ENCODE measurements at places on chromosomes 16 and 17.

DNA sequence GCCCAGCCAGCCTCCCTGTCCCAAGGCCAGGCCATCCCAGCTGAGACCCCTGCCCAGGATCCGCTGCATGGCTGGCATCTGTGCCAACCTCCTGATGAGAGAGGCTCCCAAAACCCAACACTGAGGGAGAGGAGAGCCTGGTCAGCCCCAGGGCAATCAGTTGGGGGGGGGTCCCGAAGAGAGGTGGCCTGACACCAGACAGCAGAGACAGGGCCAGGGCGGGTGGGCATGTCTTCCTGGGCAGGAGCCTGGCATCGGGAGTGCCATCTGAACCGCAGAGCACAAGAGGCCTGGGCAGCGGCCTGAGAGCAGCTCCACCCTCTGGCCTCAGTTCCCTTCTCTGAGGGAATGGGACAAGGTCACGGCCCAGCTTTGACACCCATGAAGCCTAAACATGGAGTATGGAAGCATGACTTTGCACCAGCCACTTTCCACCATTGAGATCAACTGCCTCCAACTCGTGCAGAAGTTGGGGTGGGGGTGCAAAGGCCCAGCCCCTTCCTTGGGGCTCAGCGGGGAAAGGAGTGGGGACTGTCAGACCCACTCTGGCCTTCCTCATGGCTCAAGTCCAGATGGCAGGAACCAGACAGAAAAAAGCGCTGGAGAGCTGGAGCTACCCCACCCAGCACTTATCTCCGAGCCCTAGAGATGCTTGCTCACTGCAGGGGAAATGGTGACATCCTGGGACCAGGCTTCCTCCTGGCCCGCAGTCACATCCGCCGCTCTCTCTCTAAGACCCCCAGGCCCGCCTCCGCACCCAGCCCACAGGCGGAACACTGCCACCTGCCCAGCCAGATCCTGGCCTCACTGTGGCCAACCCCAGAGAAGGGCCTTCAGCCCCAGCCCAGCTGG, 9.7 kb downstream of the RHBDF2 start:
- peak; percentile 61 for DNase-seq

DNA sequence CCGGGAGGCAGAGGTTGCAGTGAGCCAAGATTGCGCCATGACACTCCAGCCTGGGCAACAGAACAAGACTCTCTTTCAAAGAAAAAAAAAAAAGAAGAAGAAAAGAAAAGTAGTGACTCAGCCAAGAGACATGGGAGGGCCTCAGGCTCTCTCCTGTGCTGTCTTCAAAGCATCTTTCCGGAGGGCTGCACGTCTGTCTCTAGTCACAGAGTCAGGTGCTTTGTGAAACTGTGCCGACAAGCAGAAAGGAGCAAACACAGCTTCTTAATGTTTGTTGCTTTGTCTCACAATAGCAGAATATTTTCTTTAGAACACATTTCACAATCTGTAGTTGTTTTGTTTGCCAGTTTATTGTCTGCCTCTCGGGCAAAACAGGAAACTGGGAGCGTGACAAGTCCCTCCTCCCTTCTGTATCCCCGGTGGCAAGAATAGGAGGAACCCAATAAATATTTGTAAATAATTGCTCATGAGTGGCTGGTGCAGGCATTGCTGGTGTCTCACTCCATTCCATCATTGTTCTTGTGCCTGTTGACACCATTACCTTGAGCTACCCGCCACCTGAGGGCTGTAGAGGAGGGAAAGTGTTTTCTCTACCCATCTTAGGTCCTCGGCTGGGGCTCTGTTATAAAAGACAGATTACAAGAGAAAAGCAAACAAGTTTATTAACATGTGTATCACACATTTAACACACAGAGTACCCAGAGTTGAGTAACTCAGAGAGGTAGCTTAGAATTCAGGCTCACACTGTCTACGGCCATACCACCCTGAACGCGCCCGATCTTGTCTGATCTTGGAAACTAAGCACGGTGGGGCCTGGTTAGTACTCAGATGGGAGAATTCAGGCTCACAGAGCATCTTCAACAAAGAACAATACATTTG, 5.5 kb downstream of the GAST start:
- no peak for DNase-seq

- DNase-seq = no peak
Observed at GRCh38 chr17:77581480-77581879, 377.0 kb upstream of the TNRC6C start.

GRCh38 chr16:76292218-76292617, 15.0 kb downstream of the CNTNAP4 start:
- no peak for DNase-seq

- no peak for DNase-seq
Observed at GRCh38 chr17:57375770-57376225, 119.5 kb downstream of the MSI2 start.

GRCh38 chr16:20383106-20384029, 21.2 kb downstream of the PDILT start:
- DNase-seq = peak; percentile 58

DNA sequence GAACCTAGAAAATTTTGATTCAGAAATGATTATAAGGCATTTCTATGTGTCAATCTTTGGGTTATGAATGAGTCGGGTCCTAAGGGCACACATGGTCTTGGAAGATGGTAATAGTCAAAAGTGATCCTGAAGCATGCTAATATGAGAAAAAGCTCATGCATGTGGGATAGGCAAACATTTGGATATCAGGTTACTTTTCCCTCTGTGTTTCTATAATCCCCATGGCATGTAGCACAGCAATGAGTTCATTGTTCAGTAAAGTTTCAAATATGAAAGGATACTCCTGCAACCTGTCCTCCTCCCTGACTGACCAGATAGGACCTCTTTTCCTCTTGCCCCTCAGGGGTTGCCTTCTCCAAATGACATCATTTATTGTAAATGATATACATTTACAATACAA, 249.9 kb upstream of the MON1B start:
- DNase-seq = no peak

DNA sequence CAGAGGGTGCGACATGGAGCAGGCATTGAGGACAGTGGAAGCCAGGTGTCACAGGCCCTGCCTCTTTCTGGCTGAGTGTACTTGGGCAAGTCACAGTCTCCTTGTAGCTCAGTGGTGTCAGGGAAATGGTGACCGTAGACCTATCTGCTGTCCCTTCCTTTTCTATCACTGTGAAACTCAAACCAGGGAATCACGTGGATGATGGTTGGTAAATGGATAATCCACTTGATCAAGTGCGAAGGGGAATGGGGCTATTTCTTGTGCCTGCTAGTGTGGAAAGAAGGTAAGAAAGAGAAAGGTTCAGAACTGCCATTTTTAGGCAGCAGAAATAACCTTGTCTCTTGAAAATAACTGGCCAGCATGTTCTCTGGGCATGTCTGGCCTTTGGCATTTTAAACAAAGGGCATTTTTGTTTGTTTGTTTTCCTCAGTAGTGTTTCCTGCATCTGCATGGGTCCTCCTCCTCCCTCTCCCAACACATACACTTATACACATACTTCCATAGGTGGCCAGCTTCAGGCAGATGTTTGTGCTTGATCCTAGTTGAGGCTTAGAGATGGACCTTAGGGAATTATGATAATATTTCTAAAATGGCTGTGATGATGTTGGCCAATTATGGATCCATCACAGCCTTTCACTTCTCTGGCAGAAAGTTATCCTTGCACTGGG, 7.1 kb downstream of the TBX4 start:
- no peak for DNase-seq

GRCh38 chr17:79301469-79301868, 226.8 kb downstream of the ENGASE start:
- DNase-seq = no peak

- no peak for DNase-seq
Observed at GRCh38 chr16:23296994-23297393, 5.1 kb upstream of the SCNN1B start.

GRCh38 chr16:87652799-87653198, 50.5 kb downstream of the JPH3 start:
- no peak for DNase-seq

DNA sequence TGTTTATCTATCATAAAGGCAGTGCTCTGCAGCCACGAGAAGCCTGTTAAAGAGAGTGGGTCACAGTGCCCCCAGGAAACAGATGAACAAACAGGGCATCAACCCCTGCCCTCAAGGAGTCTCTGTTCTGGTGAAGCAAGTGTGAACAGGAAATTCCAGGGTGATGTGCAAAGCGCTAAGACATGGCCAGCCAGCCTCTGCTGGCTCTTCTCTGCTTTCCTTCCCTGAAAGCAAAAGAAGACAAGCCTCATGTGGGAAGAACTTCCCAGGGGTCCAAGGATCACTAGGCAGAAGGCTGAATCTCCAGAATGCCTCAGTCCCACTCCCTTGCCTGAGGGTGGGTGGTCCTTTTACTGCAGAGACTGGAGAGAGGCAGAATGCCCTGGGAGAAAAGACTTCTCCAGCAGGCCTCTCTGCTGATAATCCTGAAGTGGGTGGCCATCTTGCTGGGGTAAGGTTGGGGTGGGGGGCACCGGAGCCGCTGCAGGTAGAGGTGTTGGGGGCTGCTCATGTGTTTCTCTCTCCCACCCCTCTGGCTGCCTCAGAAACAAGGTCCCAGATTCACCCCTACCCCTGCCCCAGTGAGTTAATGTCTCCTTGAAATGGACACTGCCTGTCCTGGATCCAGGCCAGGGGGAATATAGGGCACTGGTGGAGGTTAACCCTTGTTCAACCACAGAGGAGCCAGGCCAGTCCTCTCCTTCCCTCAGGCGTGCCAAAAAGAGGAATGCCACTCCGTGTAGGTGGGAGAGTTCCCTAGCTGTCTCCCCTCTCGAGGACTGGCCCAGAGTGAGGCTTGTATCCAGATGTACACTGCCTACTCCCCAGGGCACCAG, 2.4 kb downstream of the ANKRD13B start:
- DNase-seq = no peak

- DNase-seq = no peak
Observed at GRCh38 chr16:73735018-73735417, 561.6 kb upstream of the PSMD7 start.

GRCh38 chr17:5598457-5598856, 14.1 kb upstream of the NLRP1 start:
- no peak for DNase-seq

DNA sequence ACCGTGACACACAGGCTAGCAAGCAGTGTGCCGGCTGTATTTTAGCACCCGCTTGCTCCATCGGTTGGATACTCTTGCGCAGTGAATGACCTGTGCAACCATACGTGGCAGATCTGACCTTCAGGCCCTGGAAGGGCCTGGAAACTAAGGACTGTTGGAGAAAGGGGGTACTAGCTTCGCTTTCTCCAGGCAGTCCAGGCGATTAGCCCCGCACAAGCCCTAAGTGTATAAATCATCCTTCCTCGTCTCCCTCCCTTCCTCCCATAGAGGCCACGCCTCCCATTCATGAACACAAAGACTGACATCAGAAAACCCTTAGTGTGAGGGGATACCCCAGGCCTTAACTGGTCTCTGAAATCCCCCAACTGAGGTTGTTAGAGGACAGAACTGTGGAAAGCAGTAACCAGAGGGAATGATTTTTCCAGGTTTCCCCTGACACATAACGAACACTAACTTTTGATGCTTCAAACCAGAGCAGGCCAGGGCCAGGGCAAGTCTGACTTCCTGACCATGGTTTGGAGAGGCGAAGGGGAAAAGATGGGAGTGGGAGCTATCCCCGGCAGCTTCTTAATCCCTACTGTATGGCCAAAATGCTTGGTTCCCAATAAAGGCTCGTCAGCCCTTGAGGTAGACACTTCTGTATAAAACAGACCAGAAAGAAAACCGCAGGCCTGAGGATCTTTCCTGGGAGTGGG, 1.4 kb upstream of the DYNLL2 start:
- no peak for DNase-seq

DNA sequence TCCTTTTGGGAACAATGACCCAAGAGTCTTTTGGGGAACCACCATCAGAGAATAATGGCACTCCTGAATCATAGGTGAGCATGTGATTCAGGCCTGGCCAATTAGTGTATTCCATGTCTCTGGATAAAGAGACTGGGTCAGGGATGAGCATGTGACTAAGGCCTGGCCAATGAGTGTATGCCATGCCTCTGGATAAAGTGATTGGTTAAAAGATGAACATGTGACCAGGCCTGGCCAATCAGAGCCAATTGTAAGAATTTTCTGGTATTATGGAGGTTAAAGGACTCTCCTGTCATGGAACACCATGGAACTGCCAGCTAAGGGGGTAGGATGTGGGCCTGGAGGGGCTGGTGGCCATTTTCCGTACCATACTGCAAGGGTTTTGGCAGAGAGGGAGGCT, 194.3 kb downstream of the C16orf78 start:
- no peak for DNase-seq

DNA sequence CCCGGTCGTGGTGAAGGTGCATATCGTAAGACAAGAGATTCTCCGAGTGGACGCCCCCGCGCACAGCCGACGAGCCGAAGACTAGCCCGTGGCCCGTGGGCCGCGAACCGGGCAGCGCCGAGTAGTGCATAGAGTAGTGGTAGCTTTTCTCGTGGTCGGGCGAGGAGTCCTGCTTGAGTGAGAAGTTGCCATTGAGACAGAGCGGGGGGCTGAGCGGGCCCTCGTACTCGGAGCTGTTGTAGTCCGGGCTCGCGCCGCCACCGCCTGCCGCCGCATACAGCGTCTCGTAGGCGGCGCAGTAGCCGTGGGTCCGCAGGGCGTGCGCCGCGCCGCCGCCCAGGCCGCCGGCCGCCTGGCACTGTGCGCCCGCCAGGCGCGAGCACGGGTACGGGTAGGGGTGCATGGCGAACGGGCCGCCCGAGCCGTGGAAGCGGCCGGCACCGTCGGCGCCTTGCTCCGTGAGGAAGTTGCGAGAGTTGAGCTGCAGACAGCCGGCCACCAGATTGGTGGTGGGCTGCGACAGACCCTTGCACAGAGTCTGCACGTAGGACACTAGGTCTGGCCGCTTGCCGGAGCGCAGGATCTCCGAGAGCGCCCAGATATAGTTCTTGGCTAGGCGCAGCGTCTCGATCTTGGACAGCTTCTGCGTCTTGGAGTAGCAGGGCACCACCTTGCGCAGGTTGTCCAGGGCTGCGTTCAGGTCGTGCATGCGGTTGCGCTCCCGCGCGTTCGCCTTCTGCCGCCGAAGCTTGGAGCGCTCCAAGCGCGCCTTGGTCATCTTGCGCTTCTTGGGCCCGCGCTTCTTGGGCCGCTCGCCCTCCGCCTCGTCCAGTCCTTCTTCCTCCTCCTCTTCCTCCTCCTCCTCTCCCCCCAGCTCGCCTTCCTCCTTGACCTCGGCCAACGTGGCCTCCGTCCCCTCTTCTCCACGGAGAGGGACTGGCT, 2.0 kb downstream of the NEUROD2 start:
- DNase-seq = no peak

DNA sequence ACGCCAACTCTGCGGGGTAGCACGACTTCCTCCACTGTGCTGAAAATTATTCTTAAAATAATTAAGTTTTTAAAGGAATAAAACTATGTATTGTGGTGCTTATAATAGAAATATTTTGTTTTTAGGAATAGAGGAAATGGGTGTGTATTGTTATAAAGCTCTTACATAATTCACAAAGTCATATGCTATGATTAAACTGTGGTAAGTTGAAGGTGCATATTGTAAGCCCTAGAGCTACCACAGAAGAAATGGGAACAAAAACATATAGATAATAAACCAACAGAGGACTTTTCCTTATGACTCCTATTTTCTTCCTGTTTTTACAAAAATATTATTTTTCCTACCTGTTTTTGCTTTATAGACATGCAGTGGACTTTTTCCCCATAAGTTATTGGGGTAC, 4.3 kb upstream of the SLFN11 start:
- no peak for DNase-seq
